Tongue (tissue), 3 donors: ENCODE measurements at places on chromosomes 5 and 9.

DNA sequence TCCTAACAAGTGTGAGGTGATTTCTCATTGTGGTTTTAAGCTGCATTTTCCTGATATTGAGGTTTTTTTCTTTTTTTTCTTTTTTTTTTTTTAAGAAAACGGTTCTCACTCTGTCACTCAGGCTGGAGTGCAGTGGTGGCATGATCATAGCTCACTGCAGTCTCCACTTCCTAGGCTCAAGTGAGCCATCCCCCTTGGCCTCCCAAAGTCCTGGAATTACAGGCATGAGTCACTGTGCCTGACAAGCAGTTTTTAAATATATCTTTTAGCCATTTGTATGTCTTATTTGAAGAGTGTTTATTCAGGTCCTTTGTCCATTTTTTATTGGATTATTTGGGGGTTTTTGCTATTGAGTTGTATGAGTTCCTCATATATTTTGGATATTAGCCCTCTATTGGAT, 53.8 kb downstream of the GCNT1 start:
- DNase-seq: no peak

GRCh38 chr9:109035684-109036423, 22.6 kb upstream of the CTNNAL1 start:
- no peak for DNase-seq

DNA sequence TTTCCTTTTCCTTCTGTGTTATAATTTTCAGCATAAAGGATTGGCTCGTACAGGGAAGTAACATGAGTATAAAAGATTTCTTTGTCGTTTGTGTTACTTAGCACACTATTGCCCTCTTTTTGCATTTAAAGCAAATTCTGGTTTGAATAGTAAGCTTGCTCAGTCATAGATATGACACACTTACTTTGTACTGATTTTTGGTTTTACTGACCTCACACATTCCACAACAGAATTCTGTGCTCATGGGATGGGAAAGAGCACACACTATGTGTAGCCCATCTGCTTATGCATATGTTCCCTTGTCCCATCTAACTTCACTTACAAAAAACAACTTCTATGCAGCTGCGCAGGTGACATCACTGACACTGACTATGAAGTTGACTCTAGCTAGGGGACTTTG, 111.9 kb upstream of the MTAP start:
- no peak for DNase-seq

GRCh38 chr9:96022445-96023051, 147.1 kb downstream of the ERCC6L2 start:
- DNase-seq: peak; percentile 20

DNA sequence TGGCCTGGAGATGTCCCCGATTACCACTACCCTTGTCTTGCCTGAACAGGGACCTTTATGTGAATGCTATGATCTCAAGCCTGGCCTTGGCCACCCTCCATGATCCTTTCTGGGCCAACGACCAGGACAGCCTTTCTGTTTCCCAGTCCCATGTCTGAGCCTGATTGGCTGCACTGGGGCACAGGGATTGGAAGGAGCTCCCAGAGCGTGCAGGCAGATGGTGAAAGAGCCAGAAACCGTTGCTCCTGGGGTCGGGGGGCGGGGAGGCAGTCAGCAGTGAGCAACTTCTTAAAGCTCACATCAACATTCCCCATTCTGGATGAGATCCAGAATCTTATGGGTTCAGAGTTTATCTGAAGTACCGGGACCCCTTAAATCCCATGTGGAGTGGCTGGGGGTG, 84.4 kb downstream of the INSYN2B start:
- no peak for DNase-seq

DNA sequence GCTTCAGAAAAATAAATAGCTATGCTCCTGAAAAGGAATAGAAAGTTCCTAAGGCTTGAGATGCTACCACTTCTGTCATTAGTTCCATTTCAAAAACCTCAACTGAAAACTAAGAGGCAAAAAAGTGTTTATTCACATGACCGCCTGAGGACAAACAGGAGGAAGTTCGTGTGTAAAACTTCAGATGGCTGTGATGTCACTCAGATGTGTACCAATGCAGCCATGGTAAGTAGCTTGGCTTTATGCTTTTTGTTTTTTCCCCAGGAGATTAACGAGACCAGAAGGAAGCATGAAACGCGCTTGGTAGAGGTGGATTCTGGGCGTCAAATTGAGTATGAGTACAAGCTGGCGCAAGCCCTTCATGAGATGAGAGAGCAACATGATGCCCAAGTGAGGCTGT, 33.0 kb downstream of the LMNB1 start:
- no peak for DNase-seq

DNA sequence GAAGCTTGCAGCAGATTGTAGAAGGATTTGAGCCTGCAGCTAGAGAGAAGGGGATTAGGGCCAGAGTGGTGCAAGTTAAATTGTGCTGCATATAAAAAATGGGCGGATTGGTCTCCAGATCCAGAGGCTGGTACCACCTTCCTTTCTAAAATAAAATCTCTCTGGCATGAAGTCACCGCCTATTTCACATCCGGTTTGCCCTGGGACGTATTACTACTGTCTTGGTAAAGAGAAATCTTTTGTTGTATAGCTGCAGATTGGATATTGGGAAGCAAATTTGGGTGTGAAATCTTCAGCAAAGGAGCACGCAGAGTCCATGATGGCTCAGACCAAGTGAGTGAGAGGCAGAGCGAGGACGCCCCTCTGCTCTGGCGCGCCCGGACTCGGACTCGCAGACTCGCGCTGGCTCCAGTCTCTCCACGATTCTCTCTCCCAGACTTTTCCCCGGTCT, at the start of gene GABRA1:
GABRA1 (plus strand) TSS at position 180 of the 451 bp plus-strand sequence. CDS start 2,691 bp downstream, outside the sequence.
- DNase-seq: peak; percentile 5

DNA sequence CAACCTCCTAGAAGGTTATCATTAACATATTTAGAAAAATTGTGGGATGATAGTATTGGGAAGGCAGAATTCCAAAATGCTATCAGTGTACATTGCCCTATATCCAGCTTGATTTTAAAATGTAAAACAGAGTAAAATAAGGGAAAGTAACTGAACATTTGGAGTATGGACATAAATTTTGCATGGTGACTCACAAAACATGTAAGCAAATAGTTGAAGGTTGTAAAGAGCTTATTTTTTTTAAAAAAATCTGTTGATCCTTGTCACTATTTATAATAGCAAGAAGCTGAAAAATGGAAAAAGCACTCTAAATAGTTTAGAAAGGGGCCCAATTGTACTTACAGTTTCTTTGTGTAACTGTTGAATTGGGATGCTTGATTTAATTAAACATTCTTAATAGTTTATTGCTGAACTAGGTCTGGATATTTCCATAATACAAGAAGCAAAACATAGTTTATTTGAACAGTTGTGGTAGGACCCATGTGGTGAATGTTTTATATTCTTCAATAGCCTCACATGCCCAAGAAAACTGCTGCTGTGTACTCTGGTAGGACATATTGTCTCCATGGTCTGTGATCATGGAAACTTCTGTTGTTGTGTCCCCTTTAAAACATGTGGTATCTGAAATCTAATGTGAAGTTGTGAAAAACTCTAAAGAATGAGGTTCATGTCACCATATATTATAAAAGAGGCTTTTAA, 82.4 kb downstream of the NNT start:
- no peak for DNase-seq

- DNase-seq: no peak
Measured at GRCh38 chr9:90515510-90515909, 127.1 kb downstream of the DIRAS2 start.

- DNase-seq: no peak
Measured at GRCh38 chr9:137465000-137465719, 6.0 kb upstream of the NSMF start.

- peak; percentile 86 for DNase-seq
Measured at GRCh38 chr5:132238169-132238744, 10.6 kb upstream of the P4HA2 start.

DNA sequence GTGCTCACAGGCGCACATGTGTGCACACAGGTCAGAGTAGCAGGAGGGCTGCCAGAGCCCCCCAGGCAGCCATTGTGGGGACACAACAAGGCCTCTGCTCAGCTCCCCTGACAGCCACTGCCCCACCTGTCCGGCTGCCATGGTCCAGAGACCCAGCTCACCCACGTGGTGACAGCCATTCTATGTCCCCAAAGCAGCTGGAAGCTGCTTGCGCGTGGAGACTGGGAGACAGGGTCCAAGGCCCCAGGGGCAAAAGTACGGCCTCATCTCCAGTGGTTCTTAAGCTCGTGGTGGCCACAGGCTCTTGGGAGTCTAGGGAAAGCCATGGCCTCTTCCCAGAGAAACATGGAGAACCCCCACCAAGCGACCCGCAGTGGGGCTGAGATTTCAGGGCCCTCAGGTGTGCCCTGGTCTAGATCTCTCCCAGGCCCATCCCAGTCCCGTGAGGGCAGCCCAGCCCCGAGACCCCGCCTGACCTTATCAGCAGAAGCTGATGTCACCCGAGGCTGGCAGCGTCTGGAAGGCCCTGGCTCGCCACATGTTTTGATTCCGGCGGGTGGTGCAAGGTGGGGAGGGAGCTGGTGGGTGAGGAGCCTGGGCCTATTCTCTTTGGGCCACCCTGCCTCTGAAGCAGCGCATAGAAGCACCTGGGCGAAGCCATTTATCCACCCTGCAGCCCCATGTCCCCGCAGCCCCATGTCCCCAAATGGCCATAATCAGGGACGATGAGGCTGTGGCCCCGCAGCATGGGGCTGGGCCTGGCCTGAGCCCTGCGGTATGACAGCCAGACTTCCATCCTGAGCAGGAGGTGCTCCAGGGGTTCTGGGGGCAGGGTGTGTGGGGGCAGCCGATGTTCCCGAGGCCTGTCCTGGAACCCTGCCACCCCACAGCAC, 31.7 kb downstream of the GLT6D1 start:
- no peak for DNase-seq

- DNase-seq: no peak
Measured at GRCh38 chr9:137797206-137798120, 80.1 kb upstream of the CACNA1B start.

DNA sequence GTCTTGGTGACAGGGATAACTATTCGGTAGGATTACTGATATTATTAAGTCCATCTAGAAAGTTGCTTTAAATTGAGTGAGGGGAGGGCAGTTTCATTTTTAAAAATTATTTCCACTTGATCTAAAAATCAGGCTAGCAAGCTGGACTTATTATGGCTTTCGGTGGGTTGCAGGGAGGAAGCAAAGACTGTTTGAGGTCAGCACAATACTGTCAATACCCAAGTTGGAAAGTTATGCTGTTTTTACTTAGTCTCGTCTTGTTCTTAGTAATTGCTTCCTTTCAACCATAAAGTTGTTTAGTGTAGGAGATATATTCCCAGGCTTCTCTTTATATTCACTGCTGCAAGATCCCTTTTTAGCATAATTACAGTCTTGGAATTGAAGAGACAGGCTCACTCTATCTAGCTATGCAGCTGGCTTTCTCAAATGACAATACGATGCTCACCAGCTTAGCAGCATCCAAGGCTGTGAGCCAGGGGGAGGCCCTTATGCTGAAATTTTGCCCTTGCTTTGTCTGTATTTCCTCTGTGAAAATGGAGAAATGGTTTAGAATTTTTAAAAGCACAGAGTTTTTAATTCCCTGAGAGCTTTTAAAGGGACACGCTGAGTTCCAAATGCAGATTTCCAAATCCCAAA, 68.2 kb upstream of the APC start:
- DNase-seq: peak; percentile 79

DNA sequence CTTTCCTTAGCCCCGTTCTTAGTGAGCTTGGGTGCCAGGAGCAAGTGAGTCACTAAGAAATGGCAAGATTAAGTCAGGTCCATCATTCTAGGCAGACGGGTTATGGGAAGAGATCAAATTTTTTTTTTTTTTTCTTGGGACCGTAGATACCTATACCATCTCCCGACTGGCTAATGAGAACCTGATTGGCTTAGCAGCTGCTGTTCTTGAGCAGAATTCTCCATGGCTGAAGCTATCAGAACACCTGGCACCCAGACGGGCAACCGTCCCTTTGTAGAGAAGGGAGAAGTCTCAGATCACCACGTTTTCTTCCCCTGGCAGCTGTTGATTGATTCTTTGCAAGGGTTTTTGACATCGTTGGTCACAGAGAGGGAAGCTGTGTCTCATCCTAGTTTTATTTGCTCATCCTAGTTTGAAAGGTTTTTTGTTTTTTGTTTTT, 78.6 kb downstream of the AOPEP start:
- no peak for DNase-seq

DNA sequence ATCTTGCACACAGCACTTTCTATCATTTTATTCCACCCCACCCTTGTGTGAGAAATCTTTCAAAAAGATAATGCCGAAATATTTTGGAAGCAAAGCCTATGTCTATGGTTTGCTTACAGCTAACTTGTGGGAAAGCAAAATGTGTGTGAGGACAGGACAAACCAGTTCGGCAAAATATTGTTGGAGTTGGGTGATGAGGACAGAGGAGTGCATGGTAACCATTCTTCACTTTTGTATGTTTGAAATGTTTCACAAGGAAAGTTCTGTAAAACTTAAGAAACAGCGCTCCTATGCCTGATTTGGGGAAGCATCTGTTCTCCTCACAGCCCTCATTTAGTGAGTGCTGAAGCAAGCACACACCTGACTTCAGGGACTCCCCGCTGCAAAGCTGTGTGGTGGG, 62.0 kb upstream of the RNF130 start:
- DNase-seq: no peak

DNA sequence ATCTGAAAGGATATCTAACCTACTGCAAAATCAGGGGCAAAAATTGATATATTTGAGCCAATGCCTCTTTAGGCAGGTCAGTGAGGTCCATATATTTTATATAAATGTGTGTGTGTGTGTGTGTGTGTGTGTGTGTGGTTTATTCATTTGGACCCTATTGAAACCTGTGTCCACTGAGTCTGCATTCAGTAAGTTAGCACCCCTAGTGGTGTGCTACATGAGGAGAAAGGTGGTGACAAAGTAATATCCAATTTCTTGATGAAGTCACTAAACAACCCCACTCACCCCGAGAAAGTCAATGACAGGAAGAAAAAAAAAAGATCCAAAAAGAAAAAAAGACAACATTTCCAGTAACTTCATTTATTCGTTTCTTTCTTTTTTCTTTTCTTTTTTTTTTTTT, 4.1 kb downstream of the FBXW11 start:
- peak; percentile 19 for DNase-seq

DNA sequence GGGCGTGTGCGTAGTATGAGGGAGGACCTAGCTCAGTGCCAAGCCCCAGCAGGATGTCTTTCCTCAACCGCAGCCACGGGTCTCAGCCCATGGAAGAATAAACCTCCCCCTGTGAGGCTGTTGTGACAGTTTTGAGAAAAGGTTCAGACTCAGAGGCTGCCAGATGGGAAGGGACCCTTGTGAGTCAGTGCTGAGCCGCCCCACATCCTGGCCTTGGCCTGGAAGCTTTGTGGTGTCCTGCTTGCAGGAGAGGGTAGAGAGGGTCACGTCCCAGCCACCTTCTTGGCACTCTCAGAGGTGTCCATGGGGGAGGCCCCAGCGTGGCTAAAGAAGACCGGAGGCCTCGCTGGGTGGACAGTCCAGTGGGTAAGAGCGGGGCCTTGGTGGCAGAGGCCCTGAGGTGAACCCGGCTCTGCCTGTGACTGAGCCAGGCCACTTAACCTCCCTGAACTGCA, 2.8 kb downstream of the GRHPR start:
- DNase-seq: no peak

- peak; percentile 23 for DNase-seq
Measured at GRCh38 chr5:42005561-42006153, 80.6 kb downstream of the FBXO4 start.

- DNase-seq: no peak
Measured at GRCh38 chr5:9362600-9362999, 183.3 kb downstream of the SEMA5A start.
